Erythroblast (primary cell): ENCODE measurements at places on chromosomes 16 and 17.

- DNase-seq: no peak
These were observed 59.2 kb downstream of the BANP start for GRCh38 chr16:88010343-88010967.

DNA sequence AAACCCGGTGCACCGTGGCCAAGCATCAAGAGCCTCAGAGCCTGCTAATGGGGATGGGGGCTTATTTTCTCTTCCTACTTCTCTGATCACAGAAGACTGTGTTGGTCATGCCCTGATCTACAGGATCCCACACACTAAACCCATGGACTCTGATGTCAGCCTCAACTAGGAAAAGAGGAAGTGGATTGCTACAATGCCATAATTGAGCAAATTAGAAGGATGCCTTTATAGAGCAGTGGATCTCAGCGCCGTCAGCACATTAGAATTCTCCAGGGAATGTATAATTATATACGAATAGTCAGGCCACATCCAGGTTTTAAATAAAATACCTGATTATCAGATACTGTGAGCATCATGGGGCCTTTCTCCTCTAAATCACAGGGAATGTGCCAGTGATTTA, 64.8 kb downstream of the VAT1L start:
- DNase-seq: no peak

DNA sequence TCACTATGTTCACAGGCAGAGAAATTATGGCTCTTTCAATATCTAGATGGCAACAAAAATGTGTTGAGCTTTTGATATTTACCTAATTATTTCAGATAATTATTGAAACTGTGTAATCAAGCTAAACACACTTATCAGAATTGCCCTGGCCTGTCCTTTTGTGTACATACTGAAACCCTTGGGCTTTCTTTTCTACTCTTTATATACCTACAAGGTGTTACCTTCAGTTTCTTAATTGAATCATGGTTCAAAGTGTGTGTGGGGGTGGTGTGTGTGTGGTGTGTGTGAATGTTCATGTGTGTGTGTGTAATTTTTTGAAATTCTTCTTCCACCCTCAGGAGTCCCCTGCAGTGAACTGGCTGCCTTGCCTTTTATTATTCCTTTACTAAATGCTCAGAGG, 506.8 kb upstream of the SOX9 start:
- DNase-seq: no peak

- no peak for DNase-seq
These were observed 6.0 kb upstream of the TLCD3A start for GRCh38 chr17:726271-726919.

GRCh38 chr17:15485045-15485444, 17.6 kb upstream of the CDRT4 start:
- no peak for DNase-seq

DNA sequence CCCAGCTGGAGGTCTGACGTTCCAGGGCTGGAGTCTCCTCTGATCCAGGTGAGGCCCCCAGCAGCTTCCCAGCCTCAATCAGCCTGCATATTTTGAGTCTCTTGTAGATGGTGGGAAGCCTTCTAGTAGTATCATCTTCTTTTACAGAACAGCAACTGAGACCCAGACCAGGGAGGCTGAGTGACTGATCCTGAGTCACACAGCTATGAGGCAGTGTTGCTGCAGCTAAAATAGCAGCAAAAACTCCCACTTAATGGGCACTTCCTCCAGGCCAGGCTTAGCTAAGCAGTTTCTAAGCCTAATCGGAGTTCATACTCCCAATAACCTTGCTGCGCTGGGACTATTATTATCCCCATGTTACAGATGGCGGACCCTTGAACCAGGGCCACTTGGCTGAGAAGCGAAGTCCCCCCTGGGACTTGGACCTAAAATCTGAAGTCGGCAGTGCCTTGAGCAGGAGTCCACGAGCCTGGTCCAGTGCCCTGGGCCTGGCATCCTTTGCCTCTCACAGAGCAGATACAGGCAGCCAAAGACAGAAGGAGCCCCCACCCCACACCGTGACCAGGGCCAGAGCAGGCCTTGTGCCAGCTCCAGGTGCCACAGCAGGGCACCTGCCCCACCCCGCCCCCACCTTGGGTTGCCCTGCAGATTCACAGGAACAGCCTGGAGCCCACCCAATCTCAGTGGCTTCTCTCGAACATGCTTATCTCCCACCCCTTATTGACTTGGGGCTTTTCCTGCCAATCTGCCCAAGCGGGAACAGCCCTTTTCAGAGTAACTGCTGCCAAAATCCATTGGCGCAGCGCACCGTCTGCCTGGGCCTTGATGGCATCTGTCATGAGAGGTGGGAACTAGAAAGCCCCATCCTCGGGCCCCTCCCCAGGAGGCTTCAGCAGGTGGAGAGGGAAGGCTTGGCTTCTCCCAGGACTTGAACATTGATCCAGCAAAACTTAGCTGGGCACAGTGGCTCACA, 65.1 kb downstream of the SOCS1 start:
- no peak for DNase-seq

- DNase-seq: no peak
These were observed 1.5 kb downstream of the MAP1LC3B start for GRCh38 chr16:87393680-87394055.
